H9 (cell line): ENCODE measurements at places on chromosomes 4 and X.

DNA sequence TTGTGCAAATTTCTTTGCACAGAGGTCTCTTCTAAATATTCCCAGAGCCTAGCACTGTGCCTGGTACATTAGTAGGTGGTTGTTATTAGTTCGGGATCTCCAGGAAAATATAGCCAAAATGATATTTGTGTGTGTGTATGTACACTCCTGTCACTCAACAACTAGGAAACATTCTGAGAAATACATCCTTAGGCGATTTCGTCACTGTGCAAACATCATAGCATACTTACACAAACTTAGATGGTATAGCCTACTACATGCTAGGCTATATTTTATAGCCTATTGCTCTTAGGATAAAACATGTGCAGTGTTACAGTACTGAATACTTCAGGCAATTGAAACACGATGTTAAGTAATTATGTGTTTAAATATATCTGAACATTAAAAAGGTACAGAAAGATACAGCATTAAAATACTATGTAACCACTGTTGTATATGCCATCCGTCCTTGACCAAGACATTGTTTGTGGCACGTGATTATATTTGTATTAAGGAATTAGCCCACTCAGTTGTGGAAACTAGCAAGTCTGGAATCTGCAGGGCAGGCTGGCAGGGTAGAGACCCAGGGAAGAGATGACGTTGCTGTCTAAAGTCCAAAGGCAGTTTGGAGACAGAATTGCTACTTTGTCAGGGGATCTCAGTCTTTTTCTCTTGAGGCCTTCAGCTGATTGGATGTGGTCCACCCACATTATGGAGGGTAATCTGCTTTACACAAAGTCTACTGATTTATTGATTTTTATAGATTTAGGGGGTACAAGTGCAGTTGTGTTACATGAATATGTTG, 106.9 kb downstream of the COL4A6 start:
- DNase-seq, result no peak

GRCh38 chr4:71732706-71733105, 51.2 kb downstream of the GC start:
- DNase-seq, result no peak

DNA sequence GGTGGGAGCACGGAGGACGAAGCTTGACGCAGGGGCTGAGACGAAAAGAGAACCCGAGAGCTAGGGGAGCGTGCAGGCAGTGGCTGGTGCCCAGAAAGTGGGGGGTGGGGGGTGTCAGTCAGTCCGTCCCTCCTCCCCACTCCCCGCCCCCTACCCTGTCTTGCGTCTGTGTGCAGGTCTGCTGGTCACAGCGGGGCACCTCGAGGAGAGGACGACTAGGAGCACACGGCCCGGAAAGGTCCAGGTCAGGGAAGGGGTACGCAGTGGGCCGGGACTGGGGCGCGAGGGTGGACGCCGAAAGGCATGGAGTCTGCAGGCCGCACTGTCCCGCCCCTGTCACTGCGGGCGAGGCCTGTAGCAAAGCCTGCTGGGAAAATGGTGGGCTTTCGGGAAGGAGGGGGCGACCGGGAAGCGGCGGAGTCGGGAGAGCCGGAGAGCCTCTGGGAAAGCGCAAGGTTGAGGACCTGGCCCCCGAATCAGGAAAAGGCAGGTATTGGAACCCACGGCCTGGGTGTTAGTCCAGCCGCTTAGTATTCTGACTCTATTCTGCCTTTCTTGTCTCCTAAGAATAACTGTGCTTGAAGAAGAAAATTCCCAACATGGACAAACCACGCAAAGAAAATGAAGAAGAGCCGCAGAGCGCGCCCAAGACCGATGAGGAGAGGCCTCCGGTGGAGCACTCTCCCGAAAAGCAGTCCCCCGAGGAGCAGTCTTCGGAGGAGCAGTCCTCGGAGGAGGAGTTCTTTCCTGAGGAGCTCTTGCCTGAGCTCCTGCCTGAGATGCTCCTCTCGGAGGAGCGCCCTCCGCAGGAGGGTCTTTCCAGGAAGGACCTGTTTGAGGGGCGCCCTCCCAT, 769 bp downstream of the TCEAL1 start:
- DNase-seq, result peak; percentile 90

GRCh38 chr4:168353746-168354145, 35.2 kb upstream of the DDX60 start:
- no peak for DNase-seq

DNA sequence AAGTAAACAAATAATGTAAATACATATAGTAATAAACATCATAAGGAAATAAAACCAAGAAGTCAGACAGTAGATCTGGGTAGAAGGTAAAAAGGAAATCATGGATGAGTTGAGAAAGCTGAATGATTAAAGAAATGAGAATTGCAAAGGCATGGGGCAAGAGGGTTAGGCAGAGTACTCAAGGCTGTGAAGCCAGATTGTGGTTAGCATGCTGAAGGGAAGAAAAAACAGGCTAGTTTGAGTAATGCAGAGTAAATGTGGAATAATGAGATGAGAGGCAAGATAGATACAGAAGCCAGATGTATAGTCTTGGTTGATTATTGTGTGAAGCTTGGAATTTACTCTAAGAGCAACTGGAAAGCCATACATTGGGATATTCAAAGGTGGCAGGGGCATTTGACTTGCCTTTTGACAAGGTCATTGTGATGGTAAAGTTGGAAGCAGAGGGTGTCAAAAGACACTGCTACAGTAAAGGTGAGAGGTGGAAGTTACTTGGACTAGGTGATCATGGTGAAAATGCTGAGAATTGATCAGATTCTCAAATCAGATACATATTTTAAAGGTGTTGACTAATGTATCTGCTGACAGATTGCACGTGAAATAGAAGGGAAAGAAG, 307.0 kb downstream of the FSTL5 start:
- no peak for DNase-seq

DNA sequence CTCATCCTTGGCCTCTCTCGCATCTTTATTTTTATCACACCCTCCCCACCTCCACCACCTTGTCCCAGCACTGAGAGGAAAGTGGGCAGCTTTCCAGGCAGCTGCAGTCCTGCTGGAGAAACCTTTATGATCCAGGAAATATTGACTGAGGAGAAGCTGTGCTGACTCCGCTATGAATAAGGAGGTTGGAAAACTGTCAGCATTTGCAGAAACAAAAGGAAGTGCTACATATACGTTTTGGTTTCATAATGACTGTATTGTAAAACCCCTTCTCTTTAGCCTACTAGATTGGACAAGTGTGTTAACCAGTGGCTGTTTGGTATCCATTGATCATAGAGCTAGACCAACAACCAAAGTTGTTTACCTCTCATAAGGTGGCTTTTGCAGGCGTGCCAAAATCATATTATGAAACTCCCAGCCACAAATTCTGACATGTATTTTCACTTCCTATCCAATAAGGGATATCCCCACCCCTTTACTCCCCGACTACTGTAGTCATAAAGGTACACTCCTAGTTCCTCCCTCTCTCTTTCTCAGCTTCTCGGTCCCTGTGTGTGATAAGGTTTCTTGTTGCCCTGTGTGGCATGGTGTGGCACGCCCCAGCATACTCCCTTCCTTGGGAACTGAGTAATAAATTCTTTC, 88.4 kb downstream of the GPR143 start:
- DNase-seq, result no peak

DNA sequence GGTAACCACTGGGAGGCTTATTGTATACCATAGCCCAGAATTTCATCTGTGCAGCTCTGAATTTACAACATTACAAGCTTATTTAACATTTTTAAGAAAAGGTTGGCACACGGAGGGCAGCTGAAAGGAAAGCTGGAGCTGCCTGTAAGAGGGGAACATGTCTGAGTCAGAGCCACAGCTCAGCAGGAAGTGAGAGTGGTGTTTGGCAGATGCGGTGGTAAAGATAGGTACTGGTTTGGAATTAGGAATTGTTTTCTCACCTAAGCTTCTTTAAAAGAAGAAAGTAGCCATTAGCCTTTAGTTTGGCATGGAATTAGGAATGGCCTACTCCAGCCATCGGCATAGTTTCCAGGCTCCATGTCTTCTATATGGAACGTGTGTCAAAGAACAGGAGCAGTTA, 172.5 kb upstream of the ANXA3 start:
- no peak for DNase-seq

DNA sequence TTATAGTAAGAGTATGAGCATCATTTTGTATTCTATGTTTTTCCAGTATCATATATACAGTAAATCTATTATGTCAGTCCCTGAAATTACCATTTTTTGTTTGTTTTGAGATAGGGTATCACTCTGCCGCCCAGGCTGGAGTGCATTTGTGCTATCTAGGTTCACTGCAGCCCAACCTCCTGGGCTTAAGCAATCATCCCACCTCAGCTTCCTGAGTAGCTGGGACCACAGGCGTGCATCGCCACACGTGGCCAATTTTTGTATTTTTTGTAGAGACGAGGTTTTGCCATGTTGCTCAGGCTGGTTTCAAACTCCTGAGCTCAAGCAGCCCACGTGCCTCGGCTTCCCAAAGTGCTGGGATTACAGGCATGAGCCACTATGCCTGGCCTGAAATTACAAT, 85.6 kb downstream of the ZNF330 start:
- no peak for DNase-seq

GRCh38 chrX:1546691-1547251, 9.8 kb upstream of the P2RY8 start:
- no peak for DNase-seq

GRCh38 chrX:150575419-150575814, 7.0 kb downstream of the MTM1 start:
- DNase-seq, result no peak

- DNase-seq, result no peak
These were observed 264.6 kb downstream of the SPRY1 start for GRCh38 chr4:123661080-123661737.

DNA sequence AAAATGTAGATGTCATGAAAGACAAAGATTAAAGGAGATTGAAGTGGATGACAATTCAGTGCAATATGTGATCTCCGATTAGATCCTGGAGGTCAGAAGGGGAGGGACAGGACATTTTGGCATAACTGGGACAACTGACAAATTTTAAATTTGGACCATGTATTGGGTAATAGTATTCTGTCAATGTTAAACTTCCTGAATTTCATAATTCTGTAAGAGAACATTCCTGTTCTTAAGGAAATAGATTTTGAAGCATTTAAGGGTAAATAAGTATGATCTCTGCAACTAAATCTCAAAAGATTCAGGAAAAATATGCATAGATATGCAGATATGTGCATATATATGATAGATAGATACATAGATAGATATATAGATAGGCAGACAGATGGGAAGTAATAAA, 11.0 kb downstream of the ODAPH start:
- no peak for DNase-seq

GRCh38 chr4:26748811-26749210, 111.8 kb upstream of the STIM2 start:
- DNase-seq, result no peak
